ENCODE measurements at places on chromosomes 5 and 9. TPM values are rescaled to one million over a fixed set of nuclear protein-coding genes. Genes with fewer than 3 reads are reported as not detected.

PCDHB3 gene
- 10.3 TPM for total RNA-seq

EPB41L4B gene
- total RNA-seq: 3.7 TPM

ALDH1A1 gene
- total RNA-seq: 1.4 TPM

GADD45G gene
- 5.6 TPM for total RNA-seq

SLCO6A1 gene
- 0.94 TPM for total RNA-seq

LCN9 gene
- not detected for total RNA-seq

PFN3 gene
- total RNA-seq: not detected
